ENCODE measurements at places on chromosomes 7 and 10. TPM values are rescaled to one million over a fixed set of nuclear protein-coding genes. Genes with fewer than 3 reads are reported as not detected.

AKR1C8 gene
- not detected for total RNA-seq

GPAM gene
- 7.7 TPM for total RNA-seq

FANK1 gene
- 4.1 TPM for total RNA-seq

AP3M1 gene
- 22.0 TPM for total RNA-seq

ZNF503 gene
- total RNA-seq, result 6.6 TPM

TRIM24 gene
- total RNA-seq, result 18.6 TPM

SFRP4 gene
- total RNA-seq, result 0.68 TPM

CPED1 gene
- total RNA-seq, result 3.5 TPM

DEPP1 gene
- total RNA-seq, result 27.5 TPM

HOXA13 gene
- not detected for total RNA-seq

LRRC61 gene
- 28.1 TPM for total RNA-seq

SLC13A1 gene
- not detected for total RNA-seq

CALCR gene
- not detected for total RNA-seq

GPR85 gene
- not detected for total RNA-seq

CUZD1 gene
- total RNA-seq, result not detected

UBTD1 gene
- total RNA-seq, result 15.2 TPM

RAMP3 gene
- 32.9 TPM for total RNA-seq

WEE2 gene
- not detected for total RNA-seq

NEUROG3 gene
- total RNA-seq, result not detected

C10orf67 gene
- total RNA-seq, result 0.93 TPM

CLDN15 gene
- 14.4 TPM for total RNA-seq

SLC18A2 gene
- 10.5 TPM for total RNA-seq

JAZF1 gene
- total RNA-seq, result 7.7 TPM

SPOCK2 gene
- 1.5 TPM for total RNA-seq

SEM1 gene
- 16.6 TPM for total RNA-seq

ADARB2 gene
- 1.6 TPM for total RNA-seq

PRR15 gene
- total RNA-seq, result 0.47 TPM

UNC5B gene
- total RNA-seq, result 14.9 TPM

ACTL6B gene
- total RNA-seq, result not detected

LARP4B gene
- 53.5 TPM for total RNA-seq

COL26A1 gene
- 1.1 TPM for total RNA-seq

PILRB gene
- total RNA-seq, result 40.8 TPM

MSS51 gene
- 2.3 TPM for total RNA-seq

MRC1 gene
- total RNA-seq, result 9.8 TPM

WNT8B gene
- 0.34 TPM for total RNA-seq

ELMO1 gene
- 15.2 TPM for total RNA-seq

CALHM2 gene
- 15.8 TPM for total RNA-seq

ST7 gene
- 13.1 TPM for total RNA-seq

C10orf53 gene
- not detected for total RNA-seq

MGAM2 gene
- not detected for total RNA-seq

NMT2 gene
- 14.1 TPM for total RNA-seq

ZNF467 gene
- 10.8 TPM for total RNA-seq

ZNF727 gene
- 2.8 TPM for total RNA-seq

TUBB8 gene
- not detected for total RNA-seq

TMEM26 gene
- not detected for total RNA-seq

GPRIN2 gene
- total RNA-seq, result 41.8 TPM

MMRN2 gene
- total RNA-seq, result 23.1 TPM

FAM185A gene
- 41.9 TPM for total RNA-seq

MMD2 gene
- not detected for total RNA-seq

ANKRD2 gene
- total RNA-seq, result 2.0 TPM

NAT16 gene
- total RNA-seq, result not detected

PGAM1 gene
- total RNA-seq, result 207 TPM
